ENCODE measurements at places on chromosomes 1 and 21. TPM values are rescaled to one million over a fixed set of nuclear protein-coding genes. Genes with fewer than 3 reads are reported as not detected.
A peak's percentile ranks its signal among the peaks of the same experiment; 100 is the strongest.

OR2T29 gene
- total RNA-seq = not detected

GRCh38 chr1:109730666-109731065 lies 10.2 kb downstream of the GSTM3 start:
- H3K27me3 ChIP-seq = no peaks in the 10 kb centered on the region
- no peak overlapping the region for H3K4me3 ChIP-seq
- no peaks in the 10 kb centered on the region for H3K36me3 ChIP-seq
- no peak overlapping the region for H3K27ac ChIP-seq
- H3K4me1 ChIP-seq = no peaks in the 10 kb centered on the region
- DNase-seq = no peak

- no peak overlapping the region for H3K4me3 ChIP-seq
- H3K27ac ChIP-seq = no peak overlapping the region
- no peaks in the 10 kb centered on the region for H3K27me3 ChIP-seq
- peaks cover 36% of the 10 kb centered on the region for H3K4me1 ChIP-seq
- DNase-seq = no peak
Observed at GRCh38 chr21:45104560-45104959, 30.2 kb downstream of the ADARB1 start.

RHD gene
- not detected for total RNA-seq

GRCh38 chr1:184973272-184974055 lies 844 bp downstream of the NIBAN1 start:
- H3K36me3 ChIP-seq = no peaks in the 10 kb centered on the region
- peaks cover 41% of the 10 kb centered on the region for H3K4me1 ChIP-seq
- H3K27me3 ChIP-seq = no peaks in the 10 kb centered on the region
- H3K4me3 ChIP-seq = peak overlapping the region; percentile 93

DNA sequence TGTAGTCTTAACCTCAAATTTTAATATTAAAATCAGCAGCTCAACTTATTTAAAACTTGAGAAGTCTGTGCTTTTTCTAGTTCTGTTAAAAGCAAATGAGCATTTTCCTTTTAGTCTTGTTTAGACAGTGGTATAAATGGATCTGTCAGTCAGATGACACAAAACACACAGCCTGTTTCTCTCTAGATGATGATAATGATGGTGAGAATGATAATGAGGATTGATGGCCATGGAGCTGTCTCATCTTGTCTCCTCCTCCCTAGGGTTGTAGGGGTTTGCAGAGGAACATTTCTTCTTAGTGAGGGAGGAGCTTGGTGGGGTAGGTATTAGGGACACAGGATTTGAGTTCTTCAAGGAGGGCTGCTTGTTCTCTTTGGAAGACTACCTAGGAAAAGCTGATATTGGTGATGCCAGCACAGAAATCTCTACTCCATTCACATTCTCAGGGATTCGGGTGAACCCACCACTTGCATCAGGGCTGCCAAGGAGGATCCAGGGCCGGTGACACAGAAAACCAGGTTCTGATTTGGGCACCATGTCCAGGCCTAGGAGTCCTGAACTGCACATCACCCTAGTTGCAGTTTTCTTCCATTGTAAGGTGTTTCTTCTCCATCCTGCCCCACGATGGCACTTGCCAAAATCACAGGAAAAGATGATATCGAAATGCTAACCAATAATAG lies 147.6 kb downstream of the RHOU start:
- no peak overlapping the region for H3K4me3 ChIP-seq
- no peaks in the 10 kb centered on the region for H3K27me3 ChIP-seq

FAM43B gene
- not detected for total RNA-seq

XCL2 gene
- 350 TPM for total RNA-seq

DNA sequence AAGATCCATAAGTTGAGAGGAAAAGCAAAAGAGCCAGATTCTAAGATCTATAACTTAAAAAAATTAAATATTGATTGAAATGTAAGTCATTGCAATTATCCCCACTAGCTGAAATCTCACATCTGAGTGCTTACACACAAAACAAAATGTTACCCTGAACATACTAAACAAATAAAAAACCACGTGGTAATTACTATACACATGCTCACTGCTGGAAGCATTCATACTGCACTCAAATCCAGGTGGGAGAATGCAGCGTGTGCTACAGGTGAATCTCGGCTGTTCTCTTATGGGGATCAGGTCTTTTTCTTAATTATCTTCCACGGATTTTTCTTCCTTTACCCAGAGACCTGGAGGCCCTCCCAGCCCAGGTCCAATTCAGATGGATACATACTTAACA lies 74.3 kb downstream of the SDC3 start:
- no peak overlapping the region for H3K27ac ChIP-seq
- no peak for DNase-seq
- H3K4me3 ChIP-seq = no peak overlapping the region
- H3K36me3 ChIP-seq = no peaks in the 10 kb centered on the region
- no peaks in the 10 kb centered on the region for H3K4me1 ChIP-seq

LHX8 gene
- not detected for total RNA-seq

DNA sequence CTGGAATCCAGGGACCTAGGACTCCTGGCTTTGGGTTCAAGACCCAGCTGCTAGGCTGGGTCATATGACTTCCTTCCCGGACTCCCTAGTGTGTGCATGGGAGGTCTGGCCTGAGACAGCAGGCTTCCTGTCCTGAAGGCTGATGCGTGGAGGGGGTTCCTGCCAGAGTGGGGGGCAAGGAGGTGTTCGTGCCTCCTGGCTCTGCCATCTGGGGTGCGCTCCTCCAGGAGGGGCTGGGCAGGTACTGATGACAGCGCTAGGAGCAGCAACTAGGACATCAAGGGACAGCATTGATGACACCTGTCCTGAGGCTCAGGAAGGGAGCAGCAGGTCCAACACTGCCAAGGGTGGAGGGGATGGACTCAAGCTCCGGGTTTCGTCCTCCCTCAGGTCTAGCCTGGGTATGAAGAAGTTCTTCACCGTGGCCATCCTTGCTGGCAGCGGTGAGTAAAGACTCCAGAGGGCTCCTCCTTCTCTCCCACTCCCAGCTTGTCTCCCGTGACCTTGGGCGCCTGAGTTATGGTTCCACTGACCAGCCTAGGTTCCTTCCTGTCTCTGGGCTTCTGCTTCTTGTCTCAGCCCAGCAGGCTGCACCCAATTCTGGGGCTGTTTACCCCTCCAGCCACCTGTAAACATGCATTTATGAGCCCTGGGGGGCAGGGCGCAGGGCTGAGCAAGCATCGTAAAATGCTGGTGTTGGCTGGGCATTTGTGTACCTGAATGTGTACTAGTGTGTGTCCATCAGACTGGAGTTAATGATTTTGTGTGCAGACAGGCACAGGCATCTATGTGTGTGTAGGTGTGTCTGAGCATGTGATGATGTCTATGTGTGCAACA lies 871 bp downstream of the PLA2G2F start:
- no peak overlapping the region for H3K4me3 ChIP-seq
- no peaks in the 10 kb centered on the region for H3K4me1 ChIP-seq
- no peaks in the 10 kb centered on the region for H3K36me3 ChIP-seq
- H3K27me3 ChIP-seq = no peaks in the 10 kb centered on the region
- no peak overlapping the region for H3K27ac ChIP-seq

SGIP1 gene
- not detected for total RNA-seq

- no peaks in the 10 kb centered on the region for H3K27me3 ChIP-seq
- no peak overlapping the region for H3K27ac ChIP-seq
- no peaks in the 10 kb centered on the region for H3K4me1 ChIP-seq
- no peaks in the 10 kb centered on the region for H3K36me3 ChIP-seq
- no peak overlapping the region for H3K4me3 ChIP-seq
Observed at GRCh38 chr1:248686815-248687214, 15.8 kb downstream of the OR14I1 start.

GRCh38 chr21:21751286-21751685 lies 753.1 kb downstream of the NCAM2 start:
- DNase-seq = no peak
- no peak overlapping the region for H3K4me3 ChIP-seq
- H3K27ac ChIP-seq = no peak overlapping the region

S100A7 gene
- not detected for total RNA-seq

GRCh38 chr1:29452463-29453230 lies 216.3 kb downstream of the PTPRU start:
- H3K36me3 ChIP-seq = no peaks in the 10 kb centered on the region
- H3K4me3 ChIP-seq = no peak overlapping the region
- DNase-seq = no peak
- H3K4me1 ChIP-seq = no peaks in the 10 kb centered on the region
- H3K27me3 ChIP-seq = no peaks in the 10 kb centered on the region

DNA sequence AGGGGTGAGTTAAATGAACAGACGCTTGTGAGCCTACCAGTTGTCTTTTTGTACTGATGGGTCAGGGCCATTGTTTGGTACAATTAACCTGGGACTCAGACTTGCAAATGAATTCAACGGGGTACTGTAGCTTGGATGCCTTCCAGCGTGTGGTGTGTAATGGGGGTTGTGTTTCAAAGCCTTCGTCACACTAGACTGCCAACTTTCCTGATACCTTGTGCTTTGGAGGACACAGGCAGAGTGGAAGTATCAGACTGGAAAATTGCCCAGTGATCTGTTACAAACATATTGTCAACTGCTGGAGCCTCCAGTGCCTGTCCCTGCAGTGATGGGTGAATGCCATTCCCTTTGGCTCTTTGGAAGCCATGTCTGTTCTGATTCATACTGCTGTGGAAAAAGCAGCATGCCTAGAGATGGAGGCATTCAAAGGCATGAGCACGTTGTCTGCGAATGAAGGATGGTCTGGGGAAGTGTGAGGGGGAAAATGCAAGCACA lies 384.5 kb downstream of the LMX1A start:
- H3K27ac ChIP-seq = no peak overlapping the region
- no peaks in the 10 kb centered on the region for H3K27me3 ChIP-seq
- no peaks in the 10 kb centered on the region for H3K36me3 ChIP-seq
- no peak overlapping the region for H3K4me3 ChIP-seq

GRCh38 chr1:71755441-71755840 lies 526.9 kb downstream of the NEGR1 start:
- H3K4me3 ChIP-seq = no peak overlapping the region
- no peaks in the 10 kb centered on the region for H3K4me1 ChIP-seq
- H3K27ac ChIP-seq = no peak overlapping the region
- no peak for DNase-seq

DNA sequence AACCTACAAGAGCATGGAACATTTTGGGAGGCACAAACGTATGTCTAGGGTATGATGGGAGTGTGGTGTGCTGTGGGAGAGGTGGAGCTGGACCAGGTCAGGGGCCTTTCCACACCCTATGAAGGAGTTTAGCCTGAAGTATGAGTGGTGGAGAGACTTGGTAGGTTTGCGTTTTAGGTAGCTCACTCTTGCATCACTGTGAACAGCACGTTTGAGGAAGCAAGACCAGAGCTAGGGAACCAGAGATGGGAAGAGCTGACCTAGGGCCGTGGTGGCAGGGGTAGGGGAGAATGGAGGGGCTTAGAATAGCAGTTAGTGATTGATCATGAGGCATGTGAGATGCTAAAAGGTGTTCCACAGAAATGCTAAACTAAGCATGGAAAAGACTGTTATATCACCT lies 25.1 kb upstream of the ZFP69B start:
- no peak overlapping the region for H3K4me3 ChIP-seq
- no peaks in the 10 kb centered on the region for H3K4me1 ChIP-seq
- peaks cover 24% of the 10 kb centered on the region for H3K36me3 ChIP-seq
- no peak for DNase-seq

GJB5 gene
- total RNA-seq = not detected

WNT2B gene
- 0.13 TPM for total RNA-seq

DNA sequence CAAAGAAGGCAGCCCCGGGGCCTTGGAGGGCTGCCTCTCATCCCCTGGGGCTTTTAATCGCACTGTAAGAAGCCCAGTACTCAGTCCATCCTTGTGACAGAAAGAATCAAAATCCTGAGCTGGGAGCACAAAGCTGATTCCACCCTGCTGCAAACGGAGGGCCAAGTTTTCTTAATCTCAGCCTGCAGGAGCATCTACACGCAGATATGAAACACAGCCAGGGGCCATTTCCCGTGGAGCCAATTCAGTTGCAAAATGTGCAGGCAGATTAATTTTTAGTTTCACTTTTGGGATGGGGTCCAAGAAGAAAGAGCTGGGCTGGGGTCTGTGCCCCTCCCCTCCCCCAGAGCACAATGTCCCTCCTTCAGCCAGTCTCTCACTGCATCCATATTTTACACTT lies 4.4 kb downstream of the LYPD8 start:
- H3K27me3 ChIP-seq = no peaks in the 10 kb centered on the region
- no peak for DNase-seq
- H3K4me3 ChIP-seq = no peak overlapping the region
- H3K4me1 ChIP-seq = peaks cover 14% of the 10 kb centered on the region
- no peaks in the 10 kb centered on the region for H3K36me3 ChIP-seq

DNA sequence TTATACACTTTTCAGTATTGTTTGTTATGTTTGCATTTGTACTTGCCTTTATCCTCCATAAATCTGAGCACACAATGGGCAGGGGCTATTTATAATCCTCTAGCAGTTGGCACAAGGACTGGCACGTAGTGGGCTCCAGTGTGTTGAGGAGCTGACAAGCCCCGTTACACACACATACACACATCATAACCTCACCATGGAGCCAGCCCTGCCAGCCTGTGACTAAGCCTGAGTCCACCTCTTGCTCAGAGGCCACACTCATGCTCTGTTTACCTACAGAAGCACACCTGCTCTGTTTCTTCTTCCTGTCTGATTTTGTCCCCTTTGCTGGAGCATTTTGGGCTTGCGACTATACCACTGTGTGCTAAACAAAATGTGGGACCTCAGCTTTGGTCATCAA lies 64.5 kb upstream of the SPATA6 start:
- no peaks in the 10 kb centered on the region for H3K4me1 ChIP-seq
- H3K36me3 ChIP-seq = no peaks in the 10 kb centered on the region

FMO5 gene
- 0.31 TPM for total RNA-seq

- no peak for DNase-seq
- H3K4me1 ChIP-seq = peaks cover 12% of the 10 kb centered on the region
- peaks cover 21% of the 10 kb centered on the region for H3K36me3 ChIP-seq
- no peak overlapping the region for H3K4me3 ChIP-seq
- H3K27ac ChIP-seq = no peak overlapping the region
- no peaks in the 10 kb centered on the region for H3K27me3 ChIP-seq
Observed at GRCh38 chr21:41428311-41428710, 2.3 kb downstream of the MX1 start.

FHAD1 gene
- not detected for total RNA-seq

Measured in CD8-positive, alpha-beta memory T cell (primary cell).